ENCODE measurements at places on chromosomes 6 and 20.

GRCh38 chr6:145813285-145814034 lies 1.1 kb downstream of the FBXO30 start:
- DNase-seq, result no peak

DNA sequence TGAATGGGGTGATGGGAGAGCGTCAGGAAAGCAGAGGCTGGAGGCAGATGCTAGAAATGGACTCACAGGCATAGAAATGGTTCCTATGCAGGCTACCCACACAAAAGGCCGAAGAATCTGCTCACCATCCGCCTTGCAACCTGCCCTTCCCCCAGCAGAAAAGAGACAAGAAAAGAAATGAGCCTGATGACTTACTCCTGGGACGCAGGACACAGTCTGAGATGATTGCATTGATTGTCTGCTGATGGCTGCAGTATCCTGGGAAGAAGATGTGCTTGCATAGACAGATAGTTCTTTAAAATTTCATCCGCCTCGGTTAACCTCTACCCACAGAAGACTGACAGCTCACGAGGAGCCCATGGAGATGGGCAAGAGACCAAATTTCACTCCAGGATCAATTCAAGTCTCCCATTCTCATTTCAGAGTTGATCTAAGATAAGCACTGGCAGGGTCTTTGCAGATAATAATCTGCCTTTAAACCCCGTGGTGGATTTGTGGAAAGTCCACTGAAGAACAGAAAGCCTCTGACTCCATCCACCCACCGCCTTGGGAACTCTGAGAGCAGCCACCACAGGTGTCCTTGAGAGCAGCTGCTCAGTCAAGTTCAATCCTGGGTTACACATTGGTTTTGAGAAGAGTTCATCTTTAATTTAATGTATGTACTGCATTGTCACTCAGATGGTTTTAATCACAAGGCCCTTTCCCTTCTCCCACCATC lies 7.2 kb downstream of the AGPAT4 start:
- no peak for DNase-seq

DNA sequence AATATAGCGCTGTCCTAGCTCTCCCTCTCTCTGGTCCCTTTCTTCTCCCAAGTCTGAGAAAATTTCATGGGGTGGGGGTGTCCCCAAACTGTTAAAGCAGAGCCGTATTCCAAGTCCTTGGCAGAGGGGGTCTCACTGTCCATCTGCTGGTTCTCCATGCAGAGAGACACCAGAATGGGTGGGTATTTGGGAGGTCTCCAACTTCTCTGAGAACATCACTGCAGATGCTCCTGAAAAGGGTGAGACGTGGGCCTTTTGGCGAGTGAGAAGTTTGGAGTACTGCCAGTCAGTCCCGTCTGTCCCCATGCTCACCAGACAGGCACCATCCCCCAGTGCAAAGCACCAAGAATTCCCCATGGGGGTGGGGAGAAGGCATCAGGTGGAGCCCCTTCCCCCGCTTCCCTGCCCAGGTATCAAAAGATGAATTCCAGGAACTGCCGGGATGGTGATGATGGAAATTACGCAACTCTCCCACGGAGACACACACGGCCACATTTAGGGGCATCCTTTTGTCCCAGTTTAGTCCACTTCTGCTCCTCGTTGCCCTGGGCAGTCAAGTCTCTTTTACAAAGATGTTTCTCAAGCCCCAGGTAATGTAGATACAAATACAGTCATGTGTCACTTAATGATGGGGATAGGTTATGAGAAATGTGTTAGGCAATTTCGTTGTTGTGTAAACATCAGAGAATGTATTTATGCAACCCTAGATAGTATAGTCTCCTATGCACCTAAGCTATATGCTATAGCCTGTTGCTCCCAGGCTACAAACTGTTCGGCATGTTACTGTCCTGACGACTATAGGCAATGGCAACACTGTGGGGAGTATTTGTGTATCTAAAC lies 73.4 kb upstream of the SRSF6 start:
- no peak for DNase-seq

DNA sequence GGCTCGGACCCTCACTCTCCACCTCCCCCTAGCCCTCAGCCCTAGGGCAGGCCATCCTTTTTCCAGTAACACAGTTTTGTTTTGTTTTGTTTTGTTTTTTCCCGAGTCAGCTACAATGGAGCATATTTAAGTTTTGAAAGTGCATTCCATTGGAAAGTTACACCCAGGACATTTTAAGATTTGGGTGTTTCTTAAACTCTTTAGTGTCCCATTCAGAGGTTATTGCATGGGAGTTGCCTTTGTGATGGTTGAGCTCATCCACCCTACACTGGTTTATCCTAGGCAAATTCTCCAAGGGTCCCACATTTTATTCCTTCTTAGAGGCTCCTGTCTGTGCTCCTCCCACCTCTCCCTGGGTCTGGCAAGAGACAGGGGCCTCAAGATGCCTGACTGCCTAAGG lies 58.9 kb downstream of the THBS2 start:
- no peak for DNase-seq
